ENCODE measurements at places on chromosomes 4 and X.

- DNase-seq: no peak
These were observed 813.0 kb downstream of the TRAM1L1 start for GRCh38 chr4:116272336-116272735.

- no peak for DNase-seq
These were observed 5.4 kb upstream of the ADH4 start for GRCh38 chr4:99149426-99150019.

DNA sequence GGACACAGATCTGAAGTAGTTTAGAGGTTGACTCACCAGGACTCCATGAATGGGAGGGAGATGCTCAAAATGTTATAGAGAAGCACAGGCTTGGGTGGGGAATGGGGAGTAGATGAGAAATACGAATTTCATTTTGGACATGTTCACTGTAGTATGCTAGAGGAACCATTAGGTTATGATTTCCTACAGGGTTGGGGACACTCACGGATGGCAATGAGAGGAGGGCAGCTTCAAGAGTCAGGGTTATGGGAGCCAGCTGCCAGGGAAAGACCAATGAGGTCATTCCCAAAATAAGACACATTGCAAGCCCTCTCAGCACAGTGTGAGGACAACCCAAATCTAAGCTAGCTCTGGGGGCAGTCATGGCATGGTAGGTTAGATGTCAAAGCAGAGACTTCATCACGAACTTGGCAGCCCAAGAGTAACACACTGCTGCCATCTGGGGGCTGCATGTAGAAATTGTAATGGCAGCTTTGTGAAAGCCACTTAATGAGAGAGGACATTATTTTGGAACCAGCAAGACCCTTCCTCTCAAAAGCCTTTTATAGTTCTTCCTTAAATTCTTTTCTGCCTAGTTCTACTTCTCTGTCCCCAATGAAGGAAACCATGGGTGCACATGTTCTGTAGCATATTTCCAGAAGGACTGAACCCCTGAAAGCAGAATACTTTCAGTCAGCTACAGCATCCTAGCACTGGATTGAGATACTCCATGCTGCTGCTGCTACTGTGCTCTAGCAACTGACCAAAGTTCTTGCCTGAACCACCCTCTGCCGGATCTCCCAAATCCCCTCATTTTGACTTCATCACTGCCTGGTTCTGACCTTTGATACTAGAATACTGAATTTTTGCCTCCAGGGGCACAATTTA lies 16.2 kb upstream of the ZCCHC12 start:
- DNase-seq: peak; percentile 12

DNA sequence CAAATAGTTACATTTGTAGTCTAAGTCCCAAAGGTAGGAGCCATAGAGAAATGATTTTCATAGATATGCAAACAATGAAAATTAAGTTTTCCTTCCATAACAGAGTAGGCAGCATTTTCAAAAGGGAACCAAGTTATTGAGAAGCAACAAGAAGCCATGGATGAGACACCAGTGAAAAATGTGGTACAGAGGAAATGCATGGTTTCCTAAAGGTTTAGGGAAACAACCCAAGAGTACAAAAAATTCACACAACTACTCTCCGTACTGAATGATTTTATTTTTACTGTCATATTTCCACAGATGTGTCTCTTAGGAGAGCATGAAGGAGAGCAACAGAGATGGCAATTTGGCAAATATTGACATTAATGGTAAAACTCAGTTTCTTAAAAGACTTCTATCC lies 1408.9 kb upstream of the PCDH7 start:
- no peak for DNase-seq

- DNase-seq: no peak
These were observed 678.7 kb downstream of the ARAP2 start for GRCh38 chr4:35565640-35566039.

GRCh38 chrX:103330681-103331288 lies 746 bp downstream of the TCEAL7 start:
- DNase-seq: no peak

GRCh38 chr4:26088433-26088928 lies 174.5 kb downstream of the SMIM20 start:
- DNase-seq: no peak

DNA sequence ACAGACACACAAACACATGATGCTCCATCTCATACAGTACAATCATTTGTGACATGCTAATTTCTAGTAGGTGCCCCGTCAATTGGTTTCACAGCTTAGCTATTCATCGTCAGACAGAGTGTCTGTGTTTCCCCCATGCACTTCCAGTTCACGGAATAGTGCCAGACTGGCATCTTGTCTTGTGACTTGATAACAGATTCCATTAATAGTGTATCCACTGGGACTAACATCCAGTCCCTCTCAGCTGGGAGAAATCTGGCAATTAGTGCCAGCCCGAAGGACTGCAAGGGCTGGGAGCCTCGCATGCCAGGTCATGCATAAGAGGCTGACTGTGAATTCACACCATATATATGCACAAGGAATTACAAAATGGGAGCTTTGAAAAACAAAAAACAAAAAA lies 20.2 kb upstream of the GATB start:
- no peak for DNase-seq

GRCh38 chr4:8208565-8208964 lies 9.5 kb downstream of the SH3TC1 start:
- DNase-seq: no peak

- DNase-seq: no peak
These were observed 3.2 kb downstream of the CTAG2 start for GRCh38 chrX:154650221-154650510.

- DNase-seq: no peak
These were observed 14.0 kb upstream of the GLOD5 start for GRCh38 chrX:48747415-48748016.

DNA sequence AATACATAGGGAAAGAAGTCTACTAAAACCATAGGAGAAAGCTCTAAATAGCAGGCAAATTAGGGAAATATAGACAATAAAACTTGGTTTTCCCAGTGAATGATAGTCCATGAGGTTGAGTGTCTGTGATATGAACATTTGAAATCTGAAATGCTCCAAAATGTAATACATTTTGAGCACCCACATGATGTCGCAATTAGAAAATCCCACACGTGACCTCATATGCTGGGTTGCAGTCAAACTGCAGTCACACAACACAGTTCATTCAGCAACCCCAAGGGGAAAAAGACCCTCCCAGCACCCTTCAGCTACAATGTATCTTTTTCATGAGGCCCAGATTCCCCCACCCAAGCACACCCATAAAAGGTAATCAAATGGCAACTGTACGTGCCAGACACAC lies 155.6 kb downstream of the BTC start:
- DNase-seq: no peak

- DNase-seq: no peak
These were observed 155.0 kb downstream of the SLC7A11 start for GRCh38 chr4:138087066-138087719.

GRCh38 chrX:43436517-43436916 lies 219.6 kb upstream of the MAOA start:
- DNase-seq: no peak

GRCh38 chr4:8235224-8235623 lies 34.3 kb upstream of the HTRA3 start:
- DNase-seq: no peak

DNA sequence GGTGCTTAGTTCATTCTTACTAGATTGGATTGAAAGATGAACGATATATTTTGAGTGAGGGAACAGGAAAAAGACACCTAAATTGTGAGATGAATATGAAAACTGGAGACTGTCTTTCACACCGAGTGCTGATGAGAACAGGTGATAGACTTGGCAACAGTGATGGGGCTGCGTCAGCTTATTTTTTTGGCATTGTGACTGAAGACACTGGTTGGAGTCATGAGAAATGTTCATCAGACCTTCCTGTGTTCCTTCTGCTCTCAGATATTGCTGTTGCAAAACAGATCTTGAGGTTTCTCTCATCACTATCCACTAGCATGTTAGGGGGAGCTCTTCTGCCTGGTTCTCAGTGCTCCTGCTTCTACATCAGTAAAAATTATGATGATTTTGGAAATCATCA lies 124.2 kb upstream of the KCNIP4 start:
- DNase-seq: no peak

GRCh38 chr4:145679991-145680455 lies at the start of gene C4orf51:
C4orf51 (plus strand) TSS chr4:145680146; CDS start chr4:145680204, 58 bp downstream.
- peak; percentile 23 for DNase-seq

DNA sequence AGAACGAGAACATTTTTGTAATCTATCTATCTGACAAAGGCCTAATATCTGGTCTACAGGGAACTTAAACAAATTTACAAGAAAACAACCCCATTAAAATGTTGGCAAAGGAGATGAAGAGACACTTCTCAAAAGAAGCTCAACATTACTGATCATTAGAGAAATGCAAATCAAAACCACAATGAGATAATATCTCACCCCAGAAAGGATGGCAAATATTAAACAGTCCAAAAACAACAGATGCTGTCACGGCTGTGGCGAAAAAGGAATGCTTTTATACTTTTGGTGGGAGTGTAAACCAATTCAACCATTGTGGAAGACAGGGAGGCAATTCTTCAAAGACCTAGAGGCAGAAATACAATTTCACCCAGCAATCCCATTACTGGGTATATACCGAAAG lies 2284.8 kb downstream of the ARAP2 start:
- peak; percentile 73 for DNase-seq

GRCh38 chr4:108080747-108081146 lies 88.0 kb downstream of the LEF1 start:
- DNase-seq: no peak

DNA sequence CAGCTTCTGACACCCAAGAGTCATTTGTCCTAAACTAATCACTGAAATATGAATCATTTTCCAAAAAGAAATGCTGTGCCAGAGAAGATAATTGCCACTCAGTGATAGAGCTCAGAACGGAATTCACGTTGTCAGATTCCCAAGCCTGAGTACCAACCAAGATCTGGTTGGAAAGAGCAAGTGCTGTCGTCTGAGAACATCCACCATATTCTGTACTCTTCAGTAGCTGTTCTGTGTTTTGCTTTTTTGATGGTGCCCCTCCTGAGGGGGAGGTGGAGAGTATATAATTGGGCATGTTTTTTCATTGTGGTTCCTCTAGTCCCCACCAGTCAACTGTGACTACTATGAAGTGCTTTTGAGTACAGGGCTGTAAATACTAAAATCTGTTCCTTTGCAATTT lies 13.2 kb downstream of the RUFY3 start:
- DNase-seq: no peak

- DNase-seq: no peak
These were observed 190.8 kb upstream of the NUDT6 start for GRCh38 chr4:123113155-123113554.

- DNase-seq: peak; percentile 50
These were observed 46.2 kb downstream of the NEK1 start for GRCh38 chr4:169566021-169566818.

GRCh38 chr4:184812199-184812542 lies 13.6 kb downstream of the ACSL1 start:
- DNase-seq: no peak

- DNase-seq: no peak
These were observed 90.7 kb downstream of the GEMIN8 start for GRCh38 chrX:13938829-13939530.

- no peak for DNase-seq
These were observed 112.3 kb upstream of the IL15 start for GRCh38 chr4:141524116-141524515.

GRCh38 chr4:71938776-71939175 lies 93.0 kb upstream of the NPFFR2 start:
- no peak for DNase-seq

DNA sequence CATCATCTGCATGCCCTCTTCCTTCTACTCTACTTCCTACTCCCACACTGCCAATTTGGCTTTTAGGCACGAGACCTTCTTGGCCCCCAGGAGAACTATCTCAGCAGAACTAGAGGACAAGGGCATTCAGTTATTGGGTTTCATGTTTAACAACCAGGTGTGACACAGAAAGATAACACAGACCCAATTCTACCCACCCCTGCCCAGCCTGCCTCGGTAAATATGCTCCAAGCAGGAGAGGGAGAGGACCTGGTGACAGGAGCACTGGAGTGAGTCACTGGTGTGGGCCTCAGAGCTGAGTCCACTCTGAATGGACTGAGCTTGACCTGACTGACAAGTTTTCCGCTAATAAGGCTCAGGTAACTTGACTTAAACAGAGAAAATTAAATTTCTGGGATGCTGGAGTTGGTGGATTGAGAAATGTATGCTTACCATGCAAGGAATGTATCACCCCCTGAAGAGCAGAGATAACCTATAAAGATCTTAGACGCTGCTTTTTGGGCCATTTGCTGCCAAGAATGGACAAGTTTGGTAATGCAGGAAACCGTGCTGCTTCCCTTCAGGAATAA lies 52.5 kb downstream of the CASP3 start:
- no peak for DNase-seq

Measured in astrocyte of the cerebellum (primary cell).